ENCODE measurements at places on chromosomes 4 and X.

DNA sequence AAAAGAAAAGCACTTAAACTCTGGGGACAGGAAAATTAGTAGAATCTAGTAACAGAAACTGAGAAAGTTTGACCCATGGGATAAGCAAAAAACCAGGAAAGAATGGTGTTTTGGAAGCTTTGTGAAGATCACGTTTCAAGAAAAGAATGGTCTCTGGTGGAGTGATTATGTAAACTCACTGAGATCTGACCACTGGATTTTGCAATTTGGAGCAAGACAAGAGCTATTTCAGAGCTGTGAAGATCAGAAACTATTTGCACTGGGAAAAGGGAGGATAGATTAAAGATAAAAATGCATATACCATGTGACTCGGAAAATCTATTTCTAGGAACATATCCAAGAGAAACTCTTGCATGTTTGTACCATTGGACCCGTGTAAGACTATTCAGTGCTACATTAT is 4.3 kb downstream of the TMPRSS11D start:
- DNase-seq: peak; percentile 6

DNA sequence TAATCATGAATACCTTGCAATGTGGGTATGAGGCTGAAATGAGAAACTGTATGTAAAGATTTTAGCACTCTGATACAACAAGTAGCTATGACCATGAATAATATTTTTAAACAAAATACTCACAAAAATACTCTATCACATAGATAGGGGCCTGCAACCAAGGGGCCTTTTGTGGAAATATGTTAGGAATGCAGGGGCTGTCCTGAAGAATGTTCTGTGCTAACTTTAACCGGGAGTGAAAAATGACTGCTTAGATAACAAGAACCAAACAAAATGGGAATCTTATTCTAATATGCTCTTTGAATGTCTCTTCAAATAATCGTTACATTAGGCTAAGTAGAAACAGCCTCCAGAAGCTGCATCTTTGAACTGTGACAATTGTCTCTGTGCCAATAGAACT is 37.9 kb upstream of the GYPA start:
- DNase-seq: peak; percentile 32

GRCh38 chr4:121155893-121156292 is 8.2 kb downstream of the TNIP3 start:
- peak; percentile 86 for DNase-seq

DNA sequence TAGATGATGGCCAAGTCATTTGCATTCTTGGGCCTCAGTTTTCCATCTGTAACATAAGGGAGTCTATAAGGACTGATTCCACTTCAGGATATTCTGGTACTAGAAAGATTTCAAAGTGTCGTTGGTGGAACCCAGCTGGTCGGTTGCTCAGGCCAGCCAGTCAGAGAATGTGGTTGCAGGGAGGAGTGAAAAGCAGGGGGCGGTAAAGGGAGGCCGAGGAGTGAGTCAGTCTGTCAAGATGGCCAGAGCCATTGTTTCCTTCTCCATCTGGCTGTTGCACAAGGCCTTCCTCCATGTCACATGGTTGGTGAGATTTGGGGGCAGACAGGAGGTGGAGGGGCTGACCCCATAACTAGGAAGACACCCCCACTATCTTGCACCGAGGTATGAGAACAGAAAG is 38.2 kb downstream of the STARD8 start:
- DNase-seq: no peak

DNA sequence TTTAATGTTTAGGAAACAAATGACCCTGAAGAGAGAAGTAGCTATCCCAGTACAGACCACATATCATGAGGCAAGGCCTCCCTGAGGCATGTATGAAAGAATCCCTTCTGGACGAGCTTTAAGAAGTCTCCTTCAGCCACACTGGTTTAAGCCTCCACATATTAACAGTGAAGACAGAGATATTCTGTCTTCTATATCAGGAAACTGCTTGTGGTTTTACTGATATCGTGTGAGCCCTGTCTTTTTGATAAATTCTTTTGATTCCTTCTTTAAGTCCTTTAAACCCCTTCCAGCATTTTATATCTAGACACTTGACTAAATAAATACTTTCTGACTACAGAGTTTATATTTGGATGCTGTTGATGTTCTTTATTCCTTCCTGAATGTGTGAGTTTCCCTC is 45.9 kb upstream of the GPC4 start:
- no peak for DNase-seq

- no peak for DNase-seq
Observed at GRCh38 chrX:84123585-84123984, 64.4 kb downstream of the RPS6KA6 start.
